Cerebellar nuclear complex (tissue), 1 donor: ENCODE measurements at places on chromosomes 5 and 9.

DNA sequence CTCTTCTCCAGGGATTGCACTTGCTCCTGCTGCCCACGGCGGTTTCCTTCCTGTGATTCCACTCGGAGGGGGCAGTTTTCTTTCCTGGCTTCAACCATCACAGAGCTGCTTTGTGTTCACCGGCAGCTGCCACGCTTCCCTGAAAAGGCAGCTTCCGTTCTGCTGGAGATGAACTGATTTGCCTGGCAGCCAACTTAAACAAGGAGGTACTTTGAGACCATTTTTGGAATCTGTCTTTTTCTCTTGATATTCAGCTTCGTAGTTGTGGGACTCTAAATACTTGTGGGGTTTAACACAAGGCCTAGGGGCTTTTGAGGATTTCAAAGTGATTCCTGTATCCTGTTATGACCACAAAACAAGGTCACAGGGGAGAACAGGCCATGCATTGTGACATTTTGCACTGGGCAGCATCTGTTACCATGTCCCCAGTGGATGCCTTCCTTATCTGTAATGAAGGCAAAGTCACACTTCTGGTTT, 192.0 kb downstream of the MTRR start:
- no peak for DNase-seq

DNA sequence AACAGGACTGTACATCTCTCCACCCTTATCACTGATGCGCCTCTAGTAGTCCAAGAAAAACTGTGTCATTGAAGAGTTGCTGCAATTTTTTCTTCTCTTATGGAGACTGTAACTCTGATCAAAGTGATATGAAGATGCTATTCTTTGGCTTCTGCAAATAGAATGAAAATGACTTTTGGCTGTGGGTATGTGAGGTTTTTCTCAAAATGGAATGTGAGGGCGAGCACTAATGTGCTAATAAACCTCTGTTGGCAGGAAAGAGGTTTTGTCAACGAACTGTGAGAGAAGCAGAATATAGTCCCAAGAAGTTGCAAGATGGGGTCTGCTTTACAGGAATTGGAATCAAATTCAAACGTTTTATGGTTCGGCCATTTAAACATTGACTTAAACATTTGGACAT, 252.0 kb upstream of the GAS1 start:
- no peak for DNase-seq

- DNase-seq = no peak
These were observed 10.0 kb upstream of the ZNF131 start for GRCh38 chr5:43110606-43111170.

GRCh38 chr5:78781611-78782286, 133.2 kb upstream of the LHFPL2 start:
- no peak for DNase-seq

GRCh38 chr5:96331210-96331609, 101.8 kb downstream of the PCSK1 start:
- no peak for DNase-seq

- no peak for DNase-seq
These were observed 45.4 kb downstream of the RCL1 start for GRCh38 chr9:4838189-4838546.

- no peak for DNase-seq
These were observed 263.7 kb downstream of the SEMA5A start for GRCh38 chr5:9282211-9282610.

DNA sequence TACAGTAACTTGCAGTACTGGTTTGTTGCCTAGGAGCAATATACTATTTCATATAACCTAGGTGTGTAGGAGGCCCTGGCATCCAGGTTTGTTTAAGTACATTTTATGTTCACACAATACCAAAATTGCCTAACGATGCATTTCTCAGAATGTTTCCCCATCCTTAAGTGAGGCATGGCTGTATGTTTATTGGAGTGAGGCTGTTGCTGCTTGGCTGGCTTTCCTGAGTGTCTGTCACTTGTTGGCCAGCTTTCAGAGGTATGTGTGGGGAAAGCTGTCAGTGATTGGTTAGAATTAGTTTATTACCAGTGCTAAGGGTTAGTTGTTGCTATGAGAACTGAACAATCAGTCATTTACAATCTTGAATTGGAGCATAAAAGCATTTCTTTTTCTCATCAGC, 154.1 kb upstream of the CDH12 start:
- DNase-seq = no peak

DNA sequence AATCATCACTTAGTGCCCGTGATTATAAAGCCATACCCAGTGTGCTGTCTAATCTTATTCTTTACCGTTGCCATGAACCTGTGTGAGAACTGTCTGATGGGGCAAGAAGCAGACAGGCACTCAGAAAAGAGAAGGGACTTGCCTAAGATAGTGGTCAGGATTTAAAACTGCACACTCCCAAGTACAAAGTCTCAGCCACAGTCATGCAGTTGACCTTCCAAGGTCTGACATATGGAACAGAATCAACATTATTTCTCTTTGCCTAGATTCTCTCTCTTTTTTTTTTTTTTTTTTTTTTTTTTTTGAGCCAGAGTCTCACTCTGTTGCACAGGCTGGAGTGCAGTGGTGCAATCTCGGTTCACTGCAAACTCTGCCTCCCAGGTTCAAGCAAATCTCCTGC, 1.9 kb upstream of the PPP2CA start:
- DNase-seq = no peak

DNA sequence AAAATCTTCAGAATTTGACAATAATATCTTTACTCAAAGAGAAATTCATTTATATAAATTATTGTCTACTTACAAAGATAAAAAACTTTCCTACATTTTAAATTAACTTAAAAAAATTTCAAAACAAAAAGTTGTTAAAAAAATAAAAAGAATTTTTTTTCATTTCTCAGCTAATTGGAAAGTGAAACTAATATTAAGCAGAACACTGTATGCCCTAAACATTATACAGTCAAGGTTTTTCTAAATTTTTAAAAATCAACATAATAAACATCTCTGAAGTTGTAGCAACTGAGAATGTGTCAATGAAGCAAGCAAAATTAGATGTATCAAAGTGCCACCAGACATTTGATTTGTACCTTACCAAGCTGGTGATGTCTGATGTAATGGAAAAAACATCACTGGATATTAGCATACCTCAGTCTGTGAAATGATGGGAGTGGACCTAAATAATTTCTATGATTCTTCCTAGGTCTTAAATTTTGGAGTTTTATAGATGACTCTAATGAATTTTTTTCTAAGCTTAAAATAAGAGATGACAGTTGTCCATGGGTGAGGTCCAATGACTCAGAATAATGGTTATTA, 290.1 kb downstream of the ADAMTS6 start:
- DNase-seq = no peak
